ENCODE measurements at places on chromosomes 12 and 14.

GRCh38 chr12:37565112-37565511, 751.5 kb upstream of the ALG10B start:
- no peak for DNase-seq

DNA sequence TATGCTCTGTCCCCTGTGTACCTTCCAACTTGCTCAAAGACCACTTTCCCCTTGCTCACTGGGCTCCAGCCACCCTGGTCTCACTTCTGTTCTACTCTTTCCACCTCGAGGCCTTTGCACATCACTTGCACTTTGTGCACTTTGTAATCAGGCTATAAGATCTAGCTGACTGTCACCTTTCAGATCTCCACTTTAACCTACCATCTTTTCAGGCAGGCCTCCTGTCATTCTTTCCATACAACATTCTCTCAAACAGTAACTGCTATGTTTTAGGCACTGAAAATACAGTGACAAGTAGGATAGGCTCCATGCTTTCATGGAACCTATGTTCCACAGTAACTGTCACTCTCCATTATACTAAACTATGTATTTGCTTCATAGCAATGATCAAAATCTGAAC, 14.0 kb downstream of the CPM start:
- no peak for DNase-seq

- DNase-seq = no peak
Observed at GRCh38 chr12:120962532-120963020, 15.8 kb upstream of the HNF1A start.

DNA sequence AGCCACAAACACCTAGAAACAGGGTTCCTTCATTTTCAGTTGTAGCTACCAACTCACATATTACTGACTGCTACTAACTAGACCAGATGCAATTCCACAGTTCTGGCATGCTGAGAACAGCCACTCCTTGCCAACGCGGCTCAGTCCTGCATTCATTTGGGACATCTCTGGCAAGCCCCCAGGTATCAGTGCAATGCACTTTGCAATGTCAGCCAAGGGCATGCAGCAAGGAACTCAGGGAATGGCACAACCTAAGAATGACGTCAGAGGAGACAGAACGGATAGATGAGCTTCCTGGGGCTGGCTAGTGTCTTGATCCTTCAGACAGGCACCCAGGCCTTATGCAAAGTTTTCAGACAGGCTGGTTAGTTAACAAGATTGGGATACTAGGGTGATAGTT, 29.6 kb downstream of the MAP3K9 start:
- no peak for DNase-seq

DNA sequence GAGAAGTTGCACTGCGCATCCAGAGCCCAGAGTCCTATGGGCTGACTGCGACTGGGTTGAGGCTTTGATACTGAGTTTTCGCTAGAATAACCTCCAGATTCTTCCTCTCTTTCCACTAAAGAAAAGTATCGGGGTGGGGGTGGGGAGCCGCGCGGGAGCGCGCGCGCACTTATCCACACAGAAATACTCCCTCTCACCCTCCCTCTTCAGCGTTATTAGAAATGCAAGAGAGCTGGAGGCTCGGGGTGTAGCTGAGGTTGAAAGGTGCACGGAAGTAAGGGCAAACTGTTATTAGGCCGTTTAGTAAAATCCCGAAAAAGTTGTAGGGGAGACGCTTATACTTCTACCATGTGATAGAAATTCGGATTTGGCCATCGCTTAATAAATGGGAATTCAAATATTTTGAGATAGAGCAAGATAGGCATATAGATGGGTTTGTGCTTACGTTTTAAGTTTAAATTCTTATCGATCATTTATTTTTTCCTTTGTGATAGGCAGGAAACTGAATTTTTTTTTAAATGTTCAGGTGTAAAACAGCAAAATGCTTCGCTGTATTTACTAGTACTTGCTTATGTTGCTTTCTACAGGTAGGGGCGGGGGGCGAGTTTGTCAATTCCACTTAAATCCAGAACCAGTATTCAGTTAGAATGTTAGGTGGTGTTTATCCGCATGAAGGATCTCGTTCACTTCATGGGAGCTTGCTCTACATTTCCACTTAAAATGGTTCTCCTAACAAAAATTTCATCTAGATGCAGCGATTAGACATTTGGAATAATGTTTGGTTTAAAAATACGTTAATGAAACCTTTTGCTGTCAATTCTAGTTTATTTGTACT, 1.1 kb downstream of the ARHGAP5 start:
- DNase-seq = peak; percentile 44

- no peak for DNase-seq
Observed at GRCh38 chr12:121620333-121620891, 5.9 kb upstream of the ORAI1 start.

DNA sequence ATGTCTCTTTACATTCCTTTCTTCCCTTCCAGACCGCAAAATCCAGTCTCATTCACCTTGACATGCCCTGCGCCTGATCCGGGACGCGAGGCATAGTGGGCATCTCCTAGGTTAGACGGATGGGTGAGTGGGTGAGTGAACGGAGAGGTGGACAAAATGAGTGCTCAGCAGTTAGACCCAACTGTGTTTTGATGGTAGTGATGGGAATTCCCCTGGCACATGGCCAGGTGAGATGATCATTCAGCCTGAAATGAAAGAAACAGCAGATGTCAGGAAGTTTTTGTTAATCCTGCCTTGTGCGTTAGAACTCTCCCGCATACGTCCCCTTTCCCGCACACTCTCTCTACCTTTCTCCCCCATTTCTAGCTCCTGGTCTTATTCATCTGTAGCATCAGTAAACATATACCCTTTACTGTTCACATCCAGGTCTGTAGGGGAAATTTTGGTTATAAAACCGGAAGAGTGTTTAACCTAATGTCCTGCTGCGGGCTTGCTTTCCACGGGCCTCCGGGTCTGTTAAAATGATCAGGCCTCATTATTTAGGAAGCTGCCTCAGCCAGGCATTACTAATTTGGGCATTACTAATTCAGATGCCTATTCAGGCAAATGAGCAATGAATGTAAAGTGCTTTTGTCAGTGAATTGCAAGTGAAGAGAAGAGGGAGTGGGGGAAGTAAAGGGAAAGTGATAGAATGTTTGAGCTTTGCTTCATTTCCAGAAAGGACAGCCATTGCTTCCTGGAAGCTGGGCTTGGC, 172.8 kb downstream of the ETV6 start:
- DNase-seq = no peak

- DNase-seq = no peak
Observed at GRCh38 chr12:7060353-7060954, at the start of gene C1S. C1S (plus strand) TSS chr12:7060718; CDS start chr12:7061913, 1,195 bp downstream.

- DNase-seq = no peak
Observed at GRCh38 chr12:115051378-115051777, 367.4 kb upstream of the TBX3 start.

- peak; percentile 81 for DNase-seq
Observed at GRCh38 chr14:81400202-81400678, at the start of gene STON2. STON2 (minus strand) TSS chr14:81400324; CDS start chr14:81398382, 1,942 bp downstream.

- no peak for DNase-seq
Observed at GRCh38 chr12:75455839-75456238, 24.7 kb upstream of the GLIPR1 start.

- DNase-seq = no peak
Observed at GRCh38 chr12:26298785-26299621, 103.6 kb downstream of the SSPN start.

GRCh38 chr12:32612658-32613614, 66.2 kb upstream of the DNM1L start:
- no peak for DNase-seq

GRCh38 chr12:51341251-51342007, 5.0 kb downstream of the CELA1 start:
- DNase-seq = peak; percentile 71

DNA sequence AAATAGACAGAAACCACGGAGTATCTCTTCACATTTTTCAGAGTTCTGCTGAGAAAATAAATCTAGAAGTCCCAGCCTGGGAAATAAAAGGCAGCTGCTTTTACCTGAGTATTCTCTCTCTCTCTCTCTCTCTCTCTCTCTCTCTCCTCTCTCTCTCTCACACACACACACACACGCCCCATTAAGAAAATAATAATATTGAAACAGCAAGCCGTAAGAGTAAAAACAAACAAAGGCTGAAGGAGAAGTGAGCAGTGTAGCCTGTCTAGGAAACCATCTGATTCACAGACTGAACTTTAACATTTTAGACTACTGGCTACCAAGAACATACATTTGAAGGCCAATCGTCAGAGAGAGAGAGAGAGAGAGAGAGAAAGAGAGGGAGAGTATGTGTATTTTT, 8.4 kb downstream of the PTHLH start:
- DNase-seq = no peak

DNA sequence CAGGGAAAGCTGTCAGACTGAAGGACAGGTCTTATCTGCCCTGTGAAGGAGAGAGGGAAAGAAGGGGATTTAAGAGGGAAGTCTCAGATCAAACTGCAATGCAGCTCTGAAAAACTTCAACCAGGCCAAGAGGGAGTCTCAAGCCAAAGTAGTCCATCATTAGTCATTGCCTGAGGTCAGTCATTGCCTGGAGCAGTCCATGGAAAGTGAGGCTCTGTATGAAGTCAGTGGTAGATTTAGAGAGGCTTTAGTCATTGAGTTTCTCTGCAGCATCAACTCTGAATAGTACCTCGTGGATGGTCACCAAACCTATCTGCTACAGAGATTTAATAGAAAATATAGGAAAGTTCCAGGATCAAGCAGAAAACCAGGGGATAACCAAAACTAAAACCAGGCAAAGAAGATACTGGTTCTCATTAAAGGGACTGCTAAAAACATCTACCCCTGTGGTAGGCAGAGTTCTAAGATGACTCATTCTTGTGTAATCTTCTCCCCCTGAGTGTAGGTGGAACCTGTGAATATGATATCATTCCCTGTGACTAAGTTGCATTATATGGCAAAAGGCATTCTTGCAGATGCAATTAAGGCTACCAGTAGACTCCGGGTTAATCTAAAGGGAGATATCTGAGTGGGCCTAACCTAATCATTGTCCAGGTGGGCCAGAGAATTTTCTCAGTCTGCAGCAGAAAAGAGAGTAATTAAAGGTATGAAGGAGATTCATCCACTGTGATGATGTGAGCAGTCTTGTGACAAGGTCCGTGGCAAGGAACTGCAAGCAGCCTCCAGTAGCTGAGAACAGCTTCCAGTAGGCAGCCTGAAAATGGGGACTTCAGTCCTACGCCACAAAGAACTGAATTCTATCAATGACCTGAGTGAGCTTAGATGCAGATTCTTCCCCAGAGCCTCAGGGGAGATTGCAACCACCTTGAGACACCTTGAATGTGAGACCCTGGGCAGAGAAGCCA, 123.1 kb downstream of the GALC start:
- DNase-seq = no peak

- DNase-seq = no peak
Observed at GRCh38 chr14:68779761-68780323, 13.0 kb downstream of the ZFP36L1 start.

DNA sequence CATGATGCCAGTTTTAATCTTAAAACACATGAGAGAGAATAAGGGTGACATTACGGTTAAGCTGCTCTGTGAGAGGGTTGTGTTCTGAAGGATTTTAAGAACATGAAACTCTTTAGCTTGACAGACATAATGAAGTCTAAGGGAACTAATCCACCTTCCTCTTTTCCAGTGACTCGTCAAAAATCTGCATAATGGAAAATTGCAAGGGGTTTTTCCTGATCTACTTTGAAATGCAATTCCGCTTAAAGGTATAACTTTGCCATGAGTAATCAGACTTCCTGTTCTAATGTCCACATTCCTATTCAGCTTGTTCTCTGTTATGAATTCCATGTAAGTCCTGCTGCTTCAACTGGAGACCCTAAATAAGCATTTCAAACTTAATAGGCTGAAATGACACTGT, at the start of gene ZNF705A:
Gene ZNF705A, plus strand, starts transcription at position 171 of the 400 bp plus-strand sequence. CDS start 15,611 bp downstream, outside the sequence.
- no peak for DNase-seq

GRCh38 chr12:126608607-126609175, 1543.5 kb downstream of the AACS start:
- no peak for DNase-seq

DNA sequence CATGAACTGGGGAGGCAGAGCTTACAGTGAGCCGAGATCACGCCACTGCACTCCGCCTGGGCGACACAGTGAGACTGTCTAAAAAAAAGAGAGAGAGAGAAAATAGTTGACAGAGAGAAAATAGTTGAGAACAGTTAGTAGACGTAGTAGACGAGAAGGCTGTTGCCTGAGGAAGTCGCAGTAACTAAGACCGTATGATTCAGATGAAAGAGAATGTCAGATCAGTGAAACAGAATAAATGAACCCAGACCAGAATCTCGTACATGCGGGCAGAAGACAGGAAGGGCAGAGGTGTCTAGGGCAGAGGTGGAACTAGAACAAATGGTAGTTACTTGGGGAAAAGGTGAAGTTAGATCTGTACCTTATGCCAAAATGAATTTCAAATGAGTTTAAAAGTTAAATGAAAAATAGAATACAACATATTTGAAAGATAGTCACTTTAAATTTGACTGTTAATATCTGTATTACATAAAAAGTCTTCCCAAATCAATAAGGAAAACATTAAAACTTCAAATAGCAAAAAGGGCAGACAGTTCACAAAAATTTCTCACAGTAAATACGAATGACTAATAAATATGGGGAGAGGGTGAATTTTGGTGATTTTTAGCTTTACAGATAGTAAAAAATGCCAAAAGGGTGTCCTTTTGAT, 17.7 kb downstream of the MDM2 start:
- DNase-seq = no peak

DNA sequence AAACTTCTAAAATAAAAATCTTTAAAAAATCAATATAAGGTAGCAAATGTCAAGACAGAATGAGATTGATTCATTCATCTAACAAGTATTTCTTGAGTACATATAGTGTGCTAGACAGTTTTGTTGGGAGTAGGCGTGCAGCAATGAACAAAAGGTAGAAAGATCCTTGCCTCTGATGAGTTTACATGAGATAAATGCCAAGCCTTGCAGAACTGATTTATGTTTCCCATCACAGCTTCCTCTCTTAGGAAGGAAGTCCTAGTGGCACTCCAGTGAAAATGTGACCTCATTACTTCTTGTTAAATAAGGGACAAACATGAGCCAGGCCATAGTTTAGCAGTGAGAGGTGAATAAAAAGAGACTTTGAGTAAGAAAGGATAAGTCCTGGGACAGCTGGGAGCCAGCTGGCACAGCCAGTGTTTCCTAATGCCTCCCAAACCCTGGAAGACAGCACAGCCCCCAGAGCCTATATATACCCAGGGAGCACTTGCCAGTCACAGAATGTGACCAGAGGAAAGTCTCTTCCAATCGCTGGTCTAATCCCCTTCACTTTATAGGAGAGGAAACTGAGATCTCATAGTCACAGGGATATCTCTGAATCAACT, 4.7 kb upstream of the COCH start:
- DNase-seq = no peak

GRCh38 chr12:120361506-120362208, 7.3 kb downstream of the MSI1 start:
- peak; percentile 96 for DNase-seq

GRCh38 chr14:81991998-81992397, 458.3 kb upstream of the SEL1L start:
- DNase-seq = no peak
